ENCODE measurements at places on chromosomes 3 and 15.

DNA sequence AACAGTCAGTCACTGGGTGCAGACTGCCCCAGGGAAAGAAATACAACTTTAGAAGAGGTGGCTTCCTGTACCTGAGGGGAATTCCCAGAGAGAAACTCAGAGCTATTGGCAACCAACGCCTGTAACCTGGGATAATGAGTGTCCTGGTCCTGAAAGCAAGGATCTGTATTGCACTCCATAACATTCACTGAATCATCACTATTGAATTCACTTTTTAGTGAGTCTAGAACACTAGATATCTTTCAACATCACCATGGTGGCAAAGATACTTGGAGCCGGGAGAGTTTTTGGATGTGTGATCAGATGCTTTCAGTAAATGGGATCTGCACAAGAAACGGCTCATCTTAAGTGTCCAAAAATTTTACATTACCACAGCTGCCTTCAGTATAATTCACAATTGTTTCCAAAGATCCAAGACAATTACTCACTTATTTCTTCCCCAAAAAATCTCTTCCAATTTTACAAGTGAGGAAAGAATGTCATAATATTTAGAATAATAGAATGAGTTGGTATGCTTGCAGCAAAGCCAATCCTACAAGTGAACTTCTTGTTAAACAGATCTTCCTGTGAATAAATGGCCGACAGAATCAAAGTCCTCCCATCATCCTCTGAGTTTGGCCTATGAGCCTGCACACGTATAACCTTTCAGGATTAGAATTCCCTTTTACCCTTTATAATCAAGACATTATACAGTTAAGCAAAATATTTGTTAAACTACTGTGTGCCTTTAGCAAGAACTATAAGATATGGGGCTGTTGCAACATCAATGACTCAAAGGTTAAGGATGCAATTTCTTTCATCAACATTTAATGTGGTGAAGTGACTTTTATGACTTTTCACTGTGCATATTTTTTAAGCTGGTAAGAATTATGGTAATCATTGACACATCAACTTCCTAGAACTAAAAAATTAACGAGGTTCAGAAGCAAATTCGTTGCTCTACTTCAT, 243.3 kb upstream of the COL8A1 start:
- no peak for DNase-seq

GRCh38 chr3:126316031-126316461, 41.2 kb downstream of the KLF15 start:
- no peak for DNase-seq

DNA sequence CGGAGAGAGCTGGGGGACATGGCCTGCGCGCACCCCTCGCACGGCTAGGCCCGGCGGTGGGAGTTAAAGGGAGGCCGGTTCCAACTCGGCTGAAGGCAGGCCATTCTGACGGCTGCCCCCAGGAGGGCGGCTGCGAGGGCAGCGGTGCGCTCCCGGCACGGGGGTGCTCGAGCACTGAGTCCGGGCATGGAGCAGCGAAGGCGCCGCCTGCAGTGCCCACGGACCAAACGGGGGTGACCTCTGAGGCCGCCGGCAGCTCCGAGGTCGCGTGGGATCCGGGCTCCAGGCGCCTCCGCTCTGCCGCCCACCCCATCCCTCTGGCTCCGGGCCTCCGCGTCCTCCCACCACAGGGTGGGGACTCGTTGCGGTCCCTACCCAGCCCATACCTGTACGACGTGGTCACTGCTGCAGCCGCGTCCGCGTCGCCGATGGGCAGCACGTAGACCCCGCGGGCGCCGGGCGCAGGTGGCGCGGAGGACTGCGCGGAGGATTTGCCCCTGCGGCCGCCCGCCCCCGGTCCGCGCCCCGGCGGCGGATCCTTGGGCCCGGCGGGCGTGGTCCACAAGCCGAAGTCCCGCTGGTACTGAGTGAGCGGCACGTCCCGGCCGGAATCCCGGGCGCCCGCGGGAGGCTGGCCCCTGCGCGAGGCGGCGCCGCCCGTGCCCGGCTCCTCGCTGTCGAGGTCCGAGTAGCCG, 469 bp downstream of the MAP6D1 start:
- DNase-seq = peak; percentile 41

DNA sequence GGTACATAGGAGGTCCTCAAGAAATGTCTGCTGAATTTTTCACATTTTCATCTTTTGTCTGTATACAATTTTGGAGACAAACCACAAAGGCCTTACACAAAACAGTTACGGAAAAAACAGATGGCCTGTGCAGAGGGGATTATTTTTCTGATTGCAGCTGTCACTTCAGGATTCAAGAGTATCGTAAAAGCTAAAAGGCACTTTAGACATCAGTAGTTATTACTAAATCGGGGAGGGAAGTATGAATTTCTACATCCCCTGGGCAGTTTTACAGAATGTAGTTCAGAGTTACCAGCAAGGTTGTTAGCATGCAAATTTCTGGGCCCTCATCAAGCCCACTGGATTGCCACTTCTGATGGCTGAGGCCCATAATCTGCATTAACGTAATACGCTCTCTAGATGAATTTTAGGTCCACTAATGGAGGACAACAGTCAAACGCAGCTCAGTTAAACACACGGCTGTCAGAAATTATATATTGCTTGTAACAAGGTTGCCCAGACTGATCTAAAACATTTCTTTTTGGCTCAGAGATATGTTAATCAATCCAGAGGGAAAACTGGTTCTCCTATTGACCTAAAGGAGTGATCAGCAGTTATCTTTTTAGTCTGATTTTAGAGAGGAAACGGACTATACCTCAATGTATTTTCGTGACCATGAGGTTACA, 1.1 kb downstream of the RIOX2 start:
- peak; percentile 9 for DNase-seq

- DNase-seq = peak; percentile 99
Observed at GRCh38 chr3:127159543-127159942, 33.4 kb upstream of the PRR23E start.

GRCh38 chr15:100671858-100672543, 69.6 kb downstream of the ASB7 start:
- no peak for DNase-seq

DNA sequence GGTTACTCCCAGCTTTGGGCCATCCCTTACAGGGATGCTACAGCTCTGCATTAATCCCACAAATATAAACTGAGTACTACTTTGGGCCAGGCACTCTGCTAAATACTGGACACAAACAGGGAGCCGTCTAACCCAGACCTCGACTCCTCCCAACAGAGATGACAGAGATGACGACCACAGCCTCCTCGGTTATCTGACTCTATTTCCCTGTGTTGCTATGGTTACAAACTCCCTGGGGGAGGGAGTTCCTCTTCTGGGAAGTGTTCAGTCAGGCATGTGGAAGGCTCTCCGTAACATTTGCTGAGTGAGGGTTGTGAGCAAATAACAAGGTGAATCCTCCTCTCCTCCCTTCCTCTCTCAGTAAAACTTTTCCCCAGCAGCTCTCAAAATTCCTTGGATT, 6.7 kb upstream of the CMTM7 start:
- DNase-seq = no peak

DNA sequence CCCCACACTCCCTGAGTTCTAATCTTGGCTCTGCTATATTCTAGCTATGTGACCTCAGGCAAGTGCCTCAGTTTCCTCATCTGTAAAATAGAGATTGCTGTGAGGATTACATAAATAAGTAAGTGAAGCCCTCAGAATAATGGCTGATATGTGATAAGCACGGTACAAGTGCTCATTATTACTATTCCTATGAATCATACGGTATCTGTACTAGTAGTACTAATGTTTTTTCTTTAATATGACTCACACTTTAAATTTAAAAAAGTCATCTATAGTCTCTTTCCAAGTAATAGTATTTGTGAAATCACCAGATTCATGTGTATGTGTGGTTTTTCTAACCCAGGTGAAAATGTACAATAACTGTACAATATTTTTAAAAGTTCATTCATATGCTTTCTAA, 58.7 kb downstream of the CLDN11 start:
- no peak for DNase-seq

- DNase-seq = peak; percentile 79
Observed at GRCh38 chr3:126472277-126473006, 3.2 kb downstream of the ZXDC start.

- DNase-seq = no peak
Observed at GRCh38 chr3:26246901-26247300, 375.7 kb upstream of the LRRC3B start.

GRCh38 chr3:128413003-128413370, 53.7 kb downstream of the DNAJB8 start:
- no peak for DNase-seq

GRCh38 chr15:70056091-70056680, 41.5 kb downstream of the TLE3 start:
- no peak for DNase-seq

DNA sequence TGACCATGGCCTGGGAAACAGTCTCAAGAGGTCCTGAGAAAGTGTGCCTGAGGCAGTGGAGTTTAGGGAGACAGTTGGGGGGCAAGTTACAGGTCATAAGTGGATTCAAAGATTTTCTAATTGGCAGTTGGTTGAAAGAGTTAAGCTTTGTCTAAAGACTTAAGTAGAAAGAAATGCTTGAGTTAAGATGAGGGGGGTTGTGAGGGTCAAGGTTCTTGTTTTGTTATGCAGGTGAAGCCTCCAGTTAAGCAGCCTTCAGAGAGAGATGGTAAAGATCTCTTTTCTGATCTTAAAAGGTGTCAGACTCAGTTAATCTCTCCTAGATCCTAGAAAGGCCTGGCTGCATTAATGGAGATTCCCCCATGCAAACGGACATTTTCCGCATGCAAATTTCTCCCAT, 356.3 kb upstream of the C2CD4B start:
- DNase-seq = no peak

DNA sequence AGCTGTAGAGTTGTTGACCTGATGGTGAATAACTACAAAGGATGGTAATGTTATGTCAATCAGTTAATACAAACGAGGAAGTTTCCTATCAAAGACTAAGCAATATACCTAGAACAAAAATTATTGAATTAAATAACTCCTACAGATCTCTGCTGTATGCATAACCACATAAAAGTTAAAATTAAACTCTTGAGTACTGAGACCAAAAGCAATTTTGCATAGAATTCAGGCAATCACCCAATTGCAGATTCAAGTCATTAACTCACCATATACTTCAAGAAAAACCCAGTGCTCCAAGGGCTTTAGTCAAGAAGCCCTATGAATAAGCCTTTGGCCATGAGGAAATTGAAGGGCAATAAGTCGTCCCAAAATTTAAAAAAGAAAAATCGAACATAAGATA, 518.8 kb downstream of the MECOM start:
- no peak for DNase-seq

DNA sequence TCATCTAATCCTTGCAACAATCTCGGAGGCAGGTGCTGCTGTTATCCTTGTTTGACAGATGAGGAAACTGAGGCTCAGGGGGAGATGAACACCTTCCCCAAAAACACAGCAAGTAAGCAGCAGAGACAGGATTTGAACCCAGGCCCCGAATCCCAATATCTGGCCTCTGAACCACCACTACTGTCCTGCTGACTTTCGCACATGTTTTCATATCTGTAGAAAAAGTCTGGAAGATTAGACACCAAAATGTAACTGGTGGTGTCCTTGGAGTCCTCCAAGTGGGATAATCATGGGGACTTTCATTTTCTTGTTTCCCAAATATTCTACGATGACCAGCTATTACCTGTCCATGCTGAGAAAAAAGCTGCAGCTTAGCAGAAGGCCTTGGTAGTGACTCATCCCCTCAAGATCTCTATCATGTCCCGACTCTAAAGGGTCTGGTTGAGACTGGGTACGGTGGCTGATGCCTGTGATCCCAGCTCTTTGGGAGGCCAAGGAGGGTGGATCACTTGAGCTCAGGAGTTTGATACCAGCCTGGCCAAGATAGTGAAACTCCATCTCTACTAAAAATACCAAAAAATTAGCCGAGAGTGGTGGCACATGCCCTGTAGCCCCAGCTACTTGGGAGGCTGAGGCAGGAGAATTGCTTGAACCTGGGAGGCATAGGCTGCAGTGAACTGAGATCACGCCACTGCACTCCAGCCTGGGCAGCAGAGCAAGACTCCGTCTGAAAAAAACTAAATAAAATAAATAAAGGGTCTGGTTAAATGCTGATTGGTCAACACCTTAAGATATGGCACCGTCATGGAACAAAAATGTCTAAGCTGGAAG, 8.6 kb downstream of the IRAK2 start:
- DNase-seq = no peak

GRCh38 chr15:85871545-85871944, 76.8 kb upstream of the KLHL25 start:
- DNase-seq = no peak

DNA sequence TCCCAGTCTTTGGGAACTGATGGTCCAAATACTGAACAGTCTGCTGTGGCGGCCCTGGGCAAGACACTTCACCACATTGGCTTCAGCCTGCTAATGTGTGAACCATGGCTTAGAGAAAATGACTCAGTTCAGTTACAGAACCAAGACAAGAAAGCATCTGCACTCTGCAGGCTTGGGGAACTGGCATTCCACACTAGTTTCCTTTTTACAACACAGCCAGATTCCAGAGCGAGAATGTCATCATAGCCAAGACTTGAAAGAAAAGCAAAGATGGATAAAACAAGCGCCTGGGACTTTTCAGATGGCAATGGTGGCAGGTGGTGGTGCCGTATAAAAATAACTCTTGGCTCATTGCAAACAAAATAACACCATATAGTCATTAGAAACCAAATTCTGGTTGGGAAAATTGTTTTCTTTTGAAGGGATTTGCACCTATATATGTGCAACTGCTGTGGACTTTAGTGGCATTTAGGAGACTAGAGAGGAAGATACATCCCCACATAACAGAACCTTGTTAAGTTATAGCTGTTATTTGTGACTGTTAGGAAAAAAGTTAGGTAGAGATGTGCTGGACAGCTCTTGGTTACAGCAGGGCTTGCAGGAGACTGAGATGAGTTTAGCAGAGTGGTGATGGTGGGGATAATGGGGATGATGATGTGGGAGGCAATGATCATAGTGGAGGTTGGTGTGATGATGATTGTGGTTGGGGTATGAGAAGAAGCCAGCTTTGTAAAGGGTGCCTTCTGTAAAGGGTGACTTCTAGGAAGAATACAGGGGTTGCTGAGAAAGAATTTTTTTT, 273.6 kb downstream of the THRB start:
- DNase-seq = no peak

DNA sequence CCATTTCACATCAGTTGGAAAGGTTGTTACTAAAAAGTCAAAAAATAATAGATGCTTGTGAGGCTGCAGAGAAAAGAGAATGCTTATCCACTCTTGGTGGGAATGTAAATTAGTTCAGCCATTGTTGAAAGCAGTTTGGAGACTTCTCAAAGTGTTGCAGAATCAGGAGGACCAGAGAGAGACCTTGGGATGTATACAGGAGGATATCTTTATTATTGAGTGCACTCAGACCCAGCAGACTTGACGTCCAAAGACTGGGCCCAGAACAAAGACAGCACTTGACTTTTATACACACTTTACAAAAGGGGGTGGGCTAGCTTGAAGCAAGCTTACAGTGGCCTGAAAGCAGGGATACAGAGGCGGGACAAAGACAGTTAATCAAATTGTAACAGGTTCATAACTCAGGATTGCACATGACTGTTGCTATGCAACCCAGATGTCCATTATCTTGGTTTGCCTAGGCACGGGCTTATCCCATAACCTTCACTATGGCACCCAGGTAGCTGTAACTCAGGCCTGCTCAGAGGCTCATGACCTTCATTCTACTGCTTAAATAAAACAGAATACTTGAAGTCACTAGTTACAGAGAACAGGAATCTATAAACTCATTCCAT, 127.7 kb downstream of the SPATA16 start:
- no peak for DNase-seq

GRCh38 chr15:91881569-91882297, 28.2 kb downstream of the SLCO3A1 start:
- DNase-seq = no peak

Measured in NCI-H1105 treated with DMSO at 0.1 percent for 48 hours (cell line).